ENCODE measurements at places on chromosomes 2 and 18.

- no peak for DNase-seq
These were observed 142.4 kb downstream of the SOCS6 start for GRCh38 chr18:70431203-70431624.

- DNase-seq, result no peak
These were observed 255.1 kb downstream of the EIPR1 start for GRCh38 chr2:3122525-3122924.

DNA sequence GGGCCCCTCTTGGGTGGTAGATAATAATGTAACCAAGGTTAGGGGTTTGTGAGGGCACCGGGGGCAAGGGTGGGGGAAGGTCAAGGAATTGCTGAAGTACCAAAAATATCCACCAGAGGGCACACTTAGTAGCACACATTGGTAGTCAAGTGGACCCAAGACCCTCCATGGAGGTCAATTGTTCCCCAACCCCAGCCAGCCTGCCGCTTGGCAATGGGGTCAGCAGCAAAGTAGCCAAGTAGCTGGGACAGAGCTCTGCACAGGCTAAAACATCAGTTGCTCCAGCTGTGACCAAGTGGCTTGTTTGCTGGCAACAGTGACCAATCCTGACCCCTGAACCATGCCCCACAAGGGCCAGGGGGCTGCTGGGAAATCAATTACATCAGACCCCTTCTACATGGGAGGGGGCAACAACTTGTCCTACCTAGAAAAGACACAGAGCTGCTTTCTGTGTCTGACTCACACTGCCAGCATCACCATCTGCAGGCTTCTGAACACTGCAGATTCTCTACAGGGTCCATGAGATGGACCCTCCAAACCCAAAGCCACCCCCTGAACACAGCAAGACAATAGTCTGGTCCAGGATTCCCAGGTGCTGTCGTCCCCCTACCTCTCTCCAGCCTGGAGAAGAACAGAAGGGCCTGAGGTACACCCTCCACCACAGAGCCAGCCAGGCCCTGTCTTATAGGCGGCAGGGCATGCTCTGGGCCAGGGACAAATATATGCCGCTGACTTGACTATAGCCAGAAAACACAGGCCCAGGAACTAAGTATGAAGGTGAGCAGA lies 76.0 kb downstream of the EMX1 start:
- no peak for DNase-seq

GRCh38 chr18:24413148-24413547 lies 13.3 kb upstream of the IMPACT start:
- DNase-seq, result no peak

GRCh38 chr2:46615986-46616485 lies 136.7 kb downstream of the TMEM247 start:
- DNase-seq, result no peak

- DNase-seq, result no peak
These were observed 135.3 kb downstream of the KLHL29 start for GRCh38 chr2:23520256-23520655.

DNA sequence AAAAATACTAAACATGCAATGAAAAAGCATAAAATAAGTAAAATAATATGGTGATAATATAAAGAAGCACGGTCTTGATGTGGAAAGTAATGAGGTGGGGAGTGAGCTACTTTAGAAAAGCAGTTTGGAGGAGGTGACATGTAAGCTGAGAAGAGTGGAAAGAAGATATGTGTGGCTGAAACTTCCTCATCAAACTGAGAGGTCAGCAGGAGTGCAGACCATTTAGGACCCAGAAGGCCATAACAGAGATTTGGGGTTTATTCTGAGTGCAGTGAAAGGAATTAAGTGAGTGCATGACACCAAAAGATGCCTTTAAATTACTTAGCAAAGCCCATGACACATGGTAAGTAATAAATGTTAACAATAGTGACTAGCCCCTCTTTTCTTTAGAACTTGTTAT lies 24.4 kb upstream of the TMEM182 start:
- DNase-seq, result no peak

- no peak for DNase-seq
These were observed 30.1 kb upstream of the MCFD2 start for GRCh38 chr2:46945671-46946070.

DNA sequence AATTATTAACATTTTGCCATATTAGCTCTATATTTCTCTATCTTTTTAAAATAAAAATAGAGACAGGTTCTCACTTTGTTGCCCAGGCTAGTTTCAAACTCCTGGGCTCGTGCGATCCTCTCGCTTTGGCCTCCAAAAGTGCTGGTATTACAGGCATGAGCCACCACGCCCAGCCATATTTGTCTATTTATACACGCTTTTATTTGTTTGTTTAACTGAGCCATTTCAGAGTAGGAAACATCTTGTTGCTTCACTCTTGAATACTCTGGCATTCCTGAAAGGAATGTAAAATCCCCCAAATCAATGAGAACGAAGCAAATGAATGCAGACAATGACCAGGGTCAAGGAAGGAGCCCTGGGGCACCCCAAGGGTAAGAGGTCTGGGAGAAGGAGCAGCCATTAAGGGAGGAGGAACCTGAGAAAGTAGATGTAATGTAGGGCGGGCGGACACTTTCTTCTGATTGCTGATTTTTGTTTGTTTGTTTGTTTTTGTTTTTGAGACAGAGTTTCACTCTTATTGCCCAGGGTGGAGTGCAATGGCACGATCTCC lies 31.7 kb upstream of the RAB1A start:
- DNase-seq, result no peak

DNA sequence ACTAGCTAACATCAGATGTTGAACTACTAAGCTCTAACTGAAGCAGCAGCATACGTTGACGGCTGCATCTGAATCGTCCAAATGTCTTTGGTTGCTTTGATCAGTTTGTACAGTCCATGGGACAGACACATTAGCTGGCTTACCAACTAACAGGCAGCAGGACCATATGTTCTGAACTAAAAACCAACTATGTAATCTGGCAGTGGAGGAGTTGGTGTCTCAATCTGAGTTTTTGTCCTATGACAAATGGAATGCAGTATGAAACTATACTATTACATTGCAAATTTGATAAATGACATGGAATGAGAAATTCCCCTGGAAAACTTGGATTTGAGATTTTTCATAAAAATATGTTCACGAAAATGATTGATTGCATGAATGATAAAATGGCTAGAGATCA lies 79.5 kb downstream of the EPHA4 start:
- no peak for DNase-seq

GRCh38 chr18:48874701-48875162 lies 76.0 kb downstream of the SMAD7 start:
- DNase-seq, result no peak

GRCh38 chr18:75339936-75340605 lies 87.4 kb downstream of the SMIM21 start:
- no peak for DNase-seq

GRCh38 chr18:62607708-62608428 lies 85.0 kb downstream of the ZCCHC2 start:
- DNase-seq, result no peak

- no peak for DNase-seq
These were observed 190.4 kb downstream of the RIT2 start for GRCh38 chr18:42925036-42925435.

DNA sequence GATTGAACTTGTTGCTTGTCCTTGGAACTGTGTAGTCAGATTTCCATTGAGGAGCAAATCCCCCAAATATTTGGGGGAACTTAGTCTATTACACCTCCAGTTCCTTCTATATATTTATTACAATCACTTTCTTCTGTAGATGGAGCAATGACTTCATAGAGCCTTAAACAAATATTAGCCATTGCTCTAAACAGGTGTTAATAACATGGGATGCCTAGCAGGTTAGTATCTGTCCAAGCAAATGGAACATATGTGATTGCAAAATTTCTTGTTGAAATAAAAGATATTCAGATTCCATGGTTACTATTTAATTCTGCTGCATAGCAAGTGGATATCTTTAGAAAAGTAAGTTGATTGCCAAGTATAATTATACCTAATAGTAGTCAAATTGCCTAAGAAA lies 207.6 kb upstream of the NABP1 start:
- DNase-seq, result no peak

DNA sequence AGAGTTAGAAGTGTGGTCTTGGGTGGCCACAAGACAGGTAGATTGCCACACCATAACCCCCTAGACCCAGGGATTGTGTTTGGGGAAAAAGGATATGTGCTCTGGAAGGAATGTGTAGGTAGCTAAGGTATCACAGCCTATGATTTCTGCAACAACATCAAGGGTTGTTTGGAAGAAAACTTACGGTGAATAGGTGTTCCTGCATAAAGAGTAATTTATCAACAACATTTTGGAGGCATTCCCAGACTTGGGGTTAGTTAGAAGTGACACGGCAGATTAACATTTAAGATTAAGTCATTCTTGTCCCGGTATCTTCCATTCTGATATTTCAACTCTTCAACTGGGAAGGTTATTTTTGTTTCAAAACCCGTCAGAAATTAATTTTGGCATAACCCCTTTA lies 65.5 kb downstream of the SPP2 start:
- no peak for DNase-seq

DNA sequence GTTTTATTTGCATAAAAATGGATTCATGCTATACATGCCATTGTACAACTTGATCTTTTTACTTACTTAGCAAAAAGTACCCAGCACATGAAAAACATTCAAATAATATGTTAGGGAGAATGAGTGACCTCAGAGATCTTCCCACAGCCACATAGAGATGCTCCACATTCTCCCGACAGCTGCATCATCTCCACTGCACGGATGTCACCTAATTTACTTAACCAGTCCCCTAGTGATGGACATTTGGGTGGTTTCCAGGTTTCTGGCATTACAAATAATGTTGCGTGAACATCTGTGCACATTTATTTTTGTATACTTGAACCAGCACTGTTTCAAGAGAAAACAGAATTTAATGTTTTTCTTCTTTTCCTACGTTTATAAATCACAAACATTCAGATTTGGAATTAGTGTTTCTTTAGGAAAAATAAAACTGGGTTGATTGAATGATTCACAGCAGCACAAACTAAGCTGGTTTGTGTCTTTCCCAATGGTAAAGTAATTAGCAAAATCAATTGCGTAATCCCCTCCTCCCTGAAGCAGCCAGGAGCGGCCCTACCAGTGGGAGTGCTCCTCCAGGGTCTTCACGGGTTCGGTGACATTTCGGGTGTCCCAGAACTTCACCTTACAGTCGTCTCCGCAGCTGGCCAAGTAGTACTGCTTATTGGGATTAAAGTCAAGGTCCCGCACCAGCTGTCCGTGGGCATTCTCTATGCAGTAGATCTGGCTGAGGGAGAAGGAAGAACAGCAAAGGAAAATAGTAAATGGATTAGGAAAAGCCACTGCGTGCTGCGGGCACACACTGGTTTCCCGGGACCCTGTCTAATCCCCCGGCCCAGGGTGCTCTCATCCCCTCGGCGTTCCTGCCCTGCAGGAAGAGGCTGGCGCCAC lies 183.9 kb downstream of the EIPR1 start:
- no peak for DNase-seq

- DNase-seq, result peak; percentile 58
These were observed 27.2 kb upstream of the EML4 start for GRCh38 chr2:42141687-42142546.

GRCh38 chr2:28766070-28766469 lies 14.4 kb downstream of the PPP1CB start:
- DNase-seq, result no peak

- DNase-seq, result no peak
These were observed 44.9 kb upstream of the LDLRAD4 start for GRCh38 chr18:13173578-13174145.

GRCh38 chr2:71347517-71347916 lies 15.9 kb downstream of the ZNF638 start:
- no peak for DNase-seq

DNA sequence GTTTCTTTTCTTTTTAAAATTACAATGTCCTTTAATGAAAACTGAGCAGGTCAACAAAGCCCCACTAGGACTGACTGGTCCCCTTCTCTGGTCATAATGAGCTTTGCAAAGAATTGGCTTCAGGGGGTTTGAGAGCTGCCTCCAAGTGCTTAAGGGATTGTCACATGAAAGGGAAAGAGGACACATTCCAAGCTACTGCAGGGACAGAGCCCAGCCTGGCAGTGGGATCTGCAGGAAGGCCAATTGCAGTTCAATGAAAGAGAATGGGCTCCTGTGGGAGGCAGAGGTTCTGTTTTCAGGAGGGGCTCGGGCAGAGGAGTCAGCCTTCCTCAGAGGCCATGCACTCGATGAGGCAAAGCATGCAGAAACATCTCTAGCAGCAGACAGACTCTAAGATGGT lies 84.1 kb upstream of the ACKR3 start:
- no peak for DNase-seq

GRCh38 chr18:4637876-4638275 lies 182.8 kb upstream of the DLGAP1 start:
- no peak for DNase-seq

DNA sequence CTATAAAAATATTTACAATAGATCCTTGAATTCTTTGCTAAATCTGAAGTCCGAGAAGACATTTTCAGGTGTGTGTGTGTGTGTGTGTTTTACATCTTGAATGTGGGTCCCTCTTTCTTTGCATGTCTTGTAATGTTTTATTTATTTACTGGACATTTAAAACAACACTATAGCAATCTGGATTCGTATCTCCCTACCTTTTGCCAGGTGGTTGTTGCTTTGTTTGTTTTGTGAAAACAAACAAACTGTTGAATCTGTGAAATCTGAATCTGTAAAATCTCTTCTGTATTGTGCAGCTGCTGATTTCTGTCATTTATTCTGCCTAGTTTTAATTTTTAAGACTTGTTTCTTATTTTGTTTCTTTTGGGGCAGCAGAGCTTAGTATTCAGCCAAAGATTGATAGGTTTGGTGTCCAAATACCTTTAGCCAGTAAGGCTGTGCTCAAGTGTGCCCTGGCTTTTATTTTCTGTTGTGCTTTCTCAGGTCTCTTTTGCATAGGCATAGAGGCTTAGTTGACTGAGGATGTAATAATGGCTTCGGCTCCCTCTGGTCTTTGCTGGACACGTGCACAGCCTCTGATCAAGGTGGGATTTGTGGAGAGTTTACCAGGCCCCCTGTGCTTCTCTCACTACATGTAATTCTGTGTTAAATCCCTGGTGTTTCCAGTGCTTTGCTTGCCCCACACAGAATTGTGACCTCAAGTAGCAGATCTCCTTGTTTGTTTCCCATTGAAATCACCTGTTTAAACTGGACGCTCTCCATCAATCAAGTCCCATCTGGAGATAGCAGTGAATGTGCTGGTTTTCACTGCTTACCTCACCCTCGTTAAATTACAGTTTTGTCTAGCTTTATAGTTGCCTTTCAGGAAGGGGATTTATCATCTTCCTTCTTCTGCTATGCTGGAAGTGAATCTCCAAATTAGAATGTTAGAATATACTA lies 71.1 kb downstream of the BIRC6 start:
- no peak for DNase-seq

DNA sequence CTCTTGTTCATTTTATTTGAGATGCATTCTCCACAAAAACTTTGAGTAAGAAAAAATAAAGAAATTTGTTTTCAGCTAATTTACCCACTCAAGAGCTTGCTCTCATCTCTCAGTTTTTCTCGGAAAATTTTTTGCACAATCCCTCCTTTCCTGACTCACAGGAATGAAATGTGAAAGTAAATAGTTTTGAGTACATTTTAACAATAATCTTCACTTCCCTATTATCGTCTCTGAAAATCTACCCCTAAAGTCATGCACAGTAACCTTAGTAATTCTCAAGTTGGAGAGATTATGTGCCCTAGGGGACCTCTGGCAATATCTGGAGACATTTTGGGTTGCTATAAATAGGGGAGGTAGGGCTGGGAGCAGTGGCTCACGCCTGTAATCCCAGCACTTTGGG lies 2.6 kb downstream of the CYB5A start:
- no peak for DNase-seq

Data from left ventricle myocardium inferior (tissue), 1 donor.